ENCODE measurements at places on chromosomes 12 and 14.

- peak; percentile 59 for DNase-seq
Observed at GRCh38 chr12:46124848-46125619, 134.7 kb upstream of the SCAF11 start.

- DNase-seq: no peak
Observed at GRCh38 chr12:41652981-41653380, 464.9 kb downstream of the PDZRN4 start.

- no peak for DNase-seq
Observed at GRCh38 chr12:206746-207440, 7.1 kb downstream of the SLC6A12 start.

DNA sequence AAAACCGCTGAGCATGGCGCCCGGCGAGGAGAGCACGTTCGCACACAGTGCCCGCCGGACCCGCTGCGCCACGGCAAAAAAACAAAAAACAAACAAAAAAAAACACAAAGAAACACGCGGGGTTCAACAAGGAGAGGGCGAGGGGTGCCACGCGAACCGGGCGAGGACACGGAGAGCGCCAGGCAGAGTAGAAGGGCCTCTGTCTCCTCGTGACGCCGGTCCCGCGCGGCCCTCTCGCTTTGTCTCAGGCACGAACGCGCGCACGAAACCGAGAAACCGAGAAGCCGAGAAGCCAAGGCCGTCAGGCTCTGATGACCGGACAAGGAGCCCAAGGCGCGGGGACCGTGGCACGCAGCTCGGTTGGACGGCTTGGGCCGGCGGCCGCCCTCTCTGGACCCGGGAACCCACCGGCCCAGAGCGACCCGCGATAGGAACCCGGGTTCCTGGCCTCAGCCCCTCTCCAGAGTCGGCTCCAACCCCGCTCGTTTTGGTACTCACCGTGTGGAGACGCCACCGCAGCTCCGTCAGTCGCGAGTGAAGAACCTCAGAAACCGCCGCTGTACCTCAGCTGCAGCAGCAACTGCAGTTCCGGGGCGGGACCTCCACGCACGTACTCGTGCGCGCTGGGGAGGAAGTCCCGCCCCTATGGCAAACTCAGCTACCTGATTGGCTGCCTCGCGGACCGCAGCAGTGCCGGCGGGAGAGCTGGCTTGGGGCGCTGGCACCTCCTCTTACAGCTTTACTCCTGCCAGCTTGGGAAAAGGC lies at the start of the genes DDX24 and IFI27L1:
DDX24 (minus strand) TSS at position 582 of the 765 bp plus-strand sequence. CDS start 1,460 bp downstream, outside the sequence.
IFI27L1 (plus strand) TSS at position 690 of the 765 bp plus-strand sequence. CDS start 15,628 bp downstream, outside the sequence.
- peak; percentile 89 for DNase-seq

DNA sequence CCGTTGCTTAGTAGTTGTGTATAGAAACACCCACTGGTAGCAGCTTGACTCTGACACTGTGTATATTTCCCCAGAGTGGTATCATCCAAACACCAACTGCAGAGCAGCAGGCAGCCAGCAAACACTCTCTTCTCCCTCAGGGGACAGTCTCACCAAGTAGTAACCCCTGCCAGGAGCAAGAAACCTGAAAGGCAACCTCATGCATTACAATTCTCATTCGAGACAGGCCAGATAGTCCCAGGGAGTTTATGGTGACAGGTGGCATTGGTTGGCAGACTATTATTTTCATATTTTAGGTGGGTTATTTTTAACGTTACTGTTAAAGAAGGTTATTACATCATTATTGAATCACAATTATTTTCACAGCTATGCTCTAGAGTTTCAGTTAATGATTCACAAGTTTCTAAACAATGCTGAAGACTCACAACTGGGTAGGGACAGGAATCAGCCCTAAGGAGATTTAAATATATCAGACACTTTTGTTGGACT lies 222.8 kb downstream of the EGLN3 start:
- no peak for DNase-seq

DNA sequence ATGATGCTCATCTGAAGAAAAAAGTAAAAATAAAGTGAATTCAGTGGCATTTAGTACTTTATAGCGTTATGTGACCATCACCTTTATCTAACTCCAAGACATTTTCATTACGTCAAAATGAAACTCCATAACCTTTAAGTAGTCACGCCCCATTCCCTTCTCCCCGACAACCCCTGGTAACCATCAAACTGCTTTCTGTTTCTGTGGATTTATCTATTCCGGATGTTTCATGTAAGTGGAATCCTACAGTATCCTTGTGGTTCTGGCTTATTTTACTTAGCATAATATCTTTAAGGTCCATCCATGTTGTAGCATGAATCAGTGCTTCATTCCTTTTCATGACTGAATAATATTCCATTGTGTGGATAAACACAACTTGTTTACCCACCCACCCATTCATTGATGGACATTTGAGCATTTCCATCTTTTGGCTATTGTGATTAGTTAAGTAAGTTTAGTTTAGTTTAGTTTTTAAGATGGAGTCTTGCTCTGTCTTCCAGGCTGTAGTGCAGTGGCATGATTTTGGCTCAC lies 18.5 kb upstream of the MAP1LC3B2 start:
- DNase-seq: no peak

DNA sequence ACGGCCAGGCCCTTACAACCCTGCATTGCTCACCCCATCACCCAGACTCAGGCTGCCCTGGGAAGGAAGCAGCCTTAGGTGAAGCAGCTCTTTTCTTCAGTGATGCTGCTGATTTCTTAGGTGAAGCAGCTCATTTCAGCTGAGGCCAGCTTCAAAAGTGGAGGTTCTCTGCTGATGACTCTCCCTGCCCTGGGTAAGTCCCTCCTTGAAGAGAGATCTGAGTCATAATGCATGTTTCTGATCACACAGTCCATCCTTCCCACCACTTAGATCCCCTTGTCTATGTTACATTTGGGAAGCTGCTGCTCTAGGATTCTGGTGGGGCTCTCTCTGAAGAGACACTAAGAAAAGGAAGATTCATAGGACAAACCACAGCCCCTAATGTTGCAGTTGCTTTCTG lies 17.2 kb upstream of the ZNF140 start:
- DNase-seq: no peak

DNA sequence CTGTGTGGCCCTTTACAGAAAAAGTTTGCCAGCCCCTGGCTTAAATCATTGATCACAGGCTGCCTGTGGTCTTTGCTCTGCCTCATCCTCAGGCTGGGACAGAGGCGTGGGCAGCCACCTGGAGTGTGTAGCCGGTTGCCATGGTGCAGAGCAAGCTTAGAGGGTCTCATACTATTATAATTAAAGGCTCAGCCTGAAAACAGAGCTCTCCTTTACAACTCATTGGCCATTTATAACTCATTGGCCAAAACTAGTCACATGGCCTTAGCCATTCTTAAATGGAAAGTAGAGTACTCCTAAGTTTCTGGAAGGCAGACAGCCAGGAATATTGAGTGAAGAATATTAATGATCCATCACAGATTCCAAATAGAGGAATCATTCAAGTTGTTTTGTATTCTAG lies 3.0 kb downstream of the HSP90B1 start:
- DNase-seq: no peak

DNA sequence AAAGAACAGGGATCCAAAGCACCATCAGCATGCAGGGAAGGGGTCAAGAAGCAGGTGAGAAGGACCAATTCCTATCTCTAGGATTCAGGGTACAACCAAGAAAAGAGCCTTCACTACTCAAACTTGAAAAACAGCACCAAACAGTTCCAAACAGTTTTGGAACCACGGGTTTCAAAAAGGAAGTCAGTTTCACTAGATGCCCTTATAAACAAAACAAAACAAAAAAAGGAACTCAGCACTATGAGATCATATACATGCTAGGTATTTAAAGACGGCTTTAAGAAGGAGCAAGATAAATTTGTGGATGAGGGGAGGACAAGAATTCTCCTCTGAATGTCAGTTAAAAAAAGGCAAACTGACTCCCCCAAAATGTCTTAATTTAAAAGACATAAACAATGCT lies 6.0 kb downstream of the INSM2 start:
- no peak for DNase-seq

DNA sequence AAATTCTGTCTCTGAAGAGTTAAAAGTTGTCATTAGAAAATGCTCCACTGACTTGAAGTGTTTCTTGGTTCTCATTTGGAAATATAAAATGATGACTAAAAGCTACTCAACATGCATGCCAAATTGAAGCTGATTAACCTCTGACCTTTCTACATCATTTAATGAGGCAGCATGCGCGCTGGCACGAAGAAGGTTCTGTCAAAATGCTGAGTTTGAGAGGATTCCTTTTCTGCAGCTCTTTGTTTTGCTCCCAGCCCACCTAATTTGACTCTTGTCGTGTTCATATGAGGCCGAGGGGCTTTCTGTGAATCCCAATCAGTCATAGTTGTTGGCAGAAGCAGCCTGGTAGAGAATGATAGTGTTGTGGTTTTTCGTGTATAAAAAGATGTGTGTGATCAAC lies 153.4 kb downstream of the BRMS1L start:
- no peak for DNase-seq

DNA sequence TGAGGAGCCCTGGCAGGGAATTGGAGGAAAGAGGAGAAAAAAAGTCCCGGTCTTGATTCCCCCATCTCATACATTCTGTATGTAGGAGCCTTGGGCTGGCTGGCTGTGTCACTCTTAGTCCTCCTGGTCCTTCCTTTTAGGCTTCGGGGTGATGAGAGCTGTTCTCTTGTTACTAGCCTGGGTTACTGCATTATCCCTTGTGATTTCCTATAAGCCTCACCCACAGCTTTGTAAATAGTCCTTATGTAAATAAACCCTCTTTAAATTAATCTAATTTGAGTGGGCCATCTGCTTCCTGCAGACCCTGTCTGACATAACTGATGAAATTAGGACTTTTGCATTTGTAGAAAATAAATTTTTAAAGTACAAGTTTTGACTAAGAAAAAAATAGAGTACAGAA lies 19.2 kb downstream of the DNM1L start:
- DNase-seq: no peak

- DNase-seq: no peak
Observed at GRCh38 chr12:44874981-44875416, 1.1 kb downstream of the NELL2 start.

- no peak for DNase-seq
Observed at GRCh38 chr12:95738024-95738611, 52.4 kb downstream of the NTN4 start.

- no peak for DNase-seq
Observed at GRCh38 chr14:54135804-54136280, 179.2 kb upstream of the BMP4 start.

DNA sequence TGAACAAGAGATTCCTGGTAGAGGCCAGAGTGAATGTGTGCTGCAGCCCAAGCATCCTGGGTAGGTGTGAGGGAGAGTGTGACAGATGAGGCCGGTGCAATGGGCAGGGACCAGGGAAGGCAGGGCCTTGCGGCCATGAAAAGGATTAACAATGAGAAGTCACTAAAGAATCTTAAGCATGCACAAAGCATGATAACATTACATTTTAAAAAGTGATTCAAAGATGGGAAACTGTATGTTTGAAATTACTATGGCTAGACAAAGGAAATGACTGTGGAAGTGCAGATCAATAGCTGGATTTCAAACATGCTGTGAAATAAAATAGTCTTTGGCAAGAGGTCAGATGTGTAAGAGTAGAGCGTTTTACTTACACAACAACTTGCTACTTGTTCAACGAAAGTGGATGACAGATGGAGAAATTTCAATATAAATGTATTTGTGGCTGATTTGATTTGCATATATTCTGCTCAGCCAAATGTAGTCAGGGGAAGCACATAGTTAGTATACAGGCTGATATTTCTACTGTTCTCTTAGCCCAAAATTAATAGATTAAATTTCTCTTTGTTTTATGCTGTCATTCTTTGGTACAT lies 175.5 kb downstream of the CCDC59 start:
- DNase-seq: no peak

GRCh38 chr12:115118177-115118724 lies 434.3 kb upstream of the TBX3 start:
- no peak for DNase-seq

- DNase-seq: no peak
Observed at GRCh38 chr14:63186453-63186852, 17.8 kb upstream of the RHOJ start.

DNA sequence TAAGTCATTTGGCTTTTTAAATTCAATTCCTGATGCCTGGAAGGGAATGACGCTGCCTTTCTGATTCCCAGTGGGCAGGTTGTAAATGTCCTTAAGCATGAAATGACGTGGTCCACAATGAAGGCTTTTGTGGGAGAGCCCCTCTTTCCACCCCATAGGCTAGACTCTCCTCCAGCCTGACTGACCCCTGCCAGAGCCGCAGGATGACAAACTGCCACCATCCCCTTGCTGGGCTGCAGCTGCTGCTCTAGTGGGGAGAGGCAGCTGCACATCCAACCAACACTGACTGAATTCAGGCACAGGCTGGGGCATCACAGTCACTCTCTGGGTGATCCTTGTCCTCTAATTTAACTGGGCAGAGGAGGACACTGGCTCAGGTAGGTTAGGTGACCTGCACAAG lies 6.3 kb downstream of the TSPAN11 start:
- no peak for DNase-seq

DNA sequence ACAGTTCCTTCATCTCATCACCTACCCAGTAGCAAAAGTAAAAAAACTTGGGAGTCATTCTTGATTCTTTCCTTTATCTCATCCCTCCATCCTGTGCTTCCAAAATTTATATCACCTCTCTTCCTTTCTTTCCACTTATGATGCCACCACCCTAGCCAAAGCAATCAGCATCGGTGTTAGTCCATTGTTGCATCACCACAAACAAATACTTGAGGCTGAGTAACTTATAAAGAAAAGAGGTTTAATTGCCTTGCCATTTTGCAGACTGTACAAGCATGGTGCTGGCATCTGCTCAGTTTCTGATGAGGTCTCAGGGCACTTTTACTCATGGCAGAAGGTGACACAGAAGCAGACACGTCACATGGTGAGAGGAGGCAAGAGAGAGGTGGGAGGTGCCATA lies 19.8 kb upstream of the CATSPERB start:
- no peak for DNase-seq

- DNase-seq: no peak
Observed at GRCh38 chr14:105315941-105316576, 1.5 kb downstream of the PACS2 start.

DNA sequence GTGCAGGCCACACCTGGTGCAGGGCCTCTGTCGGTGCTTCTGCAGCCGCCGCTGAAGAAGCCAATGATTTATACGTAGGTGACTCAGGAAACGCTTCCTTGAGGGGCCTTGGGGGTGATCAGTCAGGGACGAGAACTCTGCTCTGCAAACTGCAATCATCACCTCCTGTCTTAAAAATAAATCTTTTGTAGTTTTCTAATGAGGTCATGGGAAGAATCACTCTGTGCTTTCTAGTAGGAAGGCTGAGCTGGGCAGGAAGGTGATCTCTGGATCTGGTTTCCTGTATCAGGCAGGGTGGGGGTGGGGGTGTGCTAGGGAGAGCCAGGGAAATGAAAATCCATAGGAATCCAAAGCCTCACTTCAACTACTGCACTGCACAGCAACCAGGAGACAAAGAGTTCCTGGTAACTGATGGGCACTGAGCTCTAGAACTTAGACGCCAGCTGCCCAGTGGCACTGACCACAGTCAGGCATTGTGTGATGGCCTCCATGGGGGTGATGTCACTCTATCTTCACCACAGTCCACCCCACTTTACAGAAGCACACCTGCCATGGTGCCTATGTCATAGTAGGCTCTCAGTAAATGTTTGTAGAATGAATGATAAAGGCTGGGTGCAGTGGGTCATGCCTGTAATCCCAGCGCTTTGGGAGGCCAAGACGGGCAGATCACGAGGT lies 292.4 kb upstream of the PWP1 start:
- no peak for DNase-seq
